NB4 (cell line): ENCODE measurements at places on chromosomes 6 and 20.

DNA sequence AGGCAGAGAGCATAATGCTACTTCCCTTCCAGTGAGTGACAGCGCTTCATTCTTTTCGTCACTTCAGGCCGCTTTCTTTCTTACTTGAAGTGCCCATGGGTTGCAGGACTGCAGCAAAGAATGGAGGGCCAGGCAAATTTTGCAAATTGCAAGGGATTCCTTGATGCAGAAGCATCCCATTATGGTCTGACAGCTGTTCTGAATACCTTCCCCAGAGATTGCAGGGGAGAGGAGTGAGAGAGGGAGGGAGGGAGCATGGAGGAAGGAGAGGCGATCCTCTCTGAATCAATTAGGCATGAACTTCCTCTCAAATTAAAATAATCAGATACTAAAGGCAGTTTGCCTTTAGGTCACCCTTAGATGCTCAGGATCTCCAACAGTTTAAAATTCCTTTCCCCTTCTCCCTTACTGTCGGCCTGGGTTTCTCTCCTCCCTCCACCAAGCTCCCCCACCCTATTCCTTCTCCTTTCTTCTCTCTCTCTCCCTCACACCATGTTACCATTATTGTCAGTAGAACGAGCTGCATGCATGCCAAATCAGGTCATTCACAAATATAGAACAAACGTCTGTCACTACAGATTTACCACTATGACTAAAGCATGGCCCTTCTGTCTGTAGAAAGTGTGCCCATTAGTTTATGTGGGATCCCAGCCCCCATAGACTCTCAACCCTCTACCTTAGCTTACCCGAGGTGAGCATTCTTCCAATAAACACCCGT is 289.2 kb downstream of the CD83 start:
- DNase-seq = no peak

DNA sequence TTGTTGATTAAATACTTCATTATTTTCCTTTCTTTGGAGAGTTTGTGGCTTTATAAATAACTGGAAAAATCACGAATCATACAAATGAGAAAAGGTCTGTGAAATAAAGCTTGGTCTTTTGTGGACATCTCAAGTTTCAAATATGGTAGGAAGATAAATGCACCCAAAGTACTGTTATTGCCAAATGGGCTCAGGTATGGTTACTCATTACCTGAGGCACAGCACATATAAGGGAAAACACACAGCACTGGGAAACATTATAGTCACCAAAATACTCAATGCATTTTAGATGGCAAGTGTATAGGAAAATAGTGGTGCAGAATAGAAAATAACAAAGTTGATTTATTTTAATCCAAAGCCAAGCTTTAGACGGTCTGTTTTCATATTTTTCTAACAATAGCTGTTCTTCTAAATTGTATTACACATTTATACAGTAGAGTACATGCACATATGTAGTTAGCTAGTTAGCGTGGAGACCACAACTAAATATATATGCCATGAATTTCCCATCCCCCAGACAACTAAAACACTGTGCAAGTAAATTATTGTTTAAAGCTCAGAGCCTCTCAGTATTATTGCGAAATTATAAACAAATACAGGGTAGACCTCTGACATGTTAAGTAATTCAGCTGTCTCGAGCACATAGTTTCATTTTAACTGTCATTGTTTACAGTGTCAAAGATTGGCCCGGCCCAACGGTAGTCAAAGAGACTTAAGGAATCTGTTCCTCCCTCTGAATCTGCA is 336.0 kb downstream of the SYNE1 start:
- DNase-seq = no peak

GRCh38 chr6:69848552-69848951 is 17.8 kb upstream of the COL19A1 start:
- no peak for DNase-seq

- DNase-seq = no peak
Measured at GRCh38 chr6:42047213-42047590, 3.1 kb upstream of the TAF8 start.

DNA sequence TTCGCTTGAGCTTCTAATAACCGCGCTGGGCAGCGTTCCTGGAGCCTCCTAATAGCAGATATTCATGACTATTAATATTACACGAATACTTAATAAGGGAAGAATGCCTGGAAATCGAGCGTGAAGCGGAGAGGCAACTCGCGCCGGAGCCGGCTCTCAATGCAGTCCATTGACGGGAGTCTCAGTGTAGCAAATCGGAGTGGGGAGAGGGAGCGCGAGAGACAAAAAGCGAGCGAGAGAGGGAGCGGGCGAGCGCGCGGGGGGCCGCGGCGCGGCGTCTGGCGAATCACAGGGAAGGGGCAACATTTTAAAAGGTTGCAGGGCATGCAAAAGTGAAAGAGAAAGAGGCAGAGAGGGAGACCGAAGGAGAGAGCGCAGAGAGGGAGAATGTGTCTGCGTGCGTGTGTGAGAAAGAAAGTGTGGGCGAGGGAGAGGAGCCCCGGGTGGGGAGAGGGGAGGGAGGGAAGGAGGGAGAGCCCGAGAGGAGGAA is 2.9 kb downstream of the TFAP2A start:
- DNase-seq = peak; percentile 92

DNA sequence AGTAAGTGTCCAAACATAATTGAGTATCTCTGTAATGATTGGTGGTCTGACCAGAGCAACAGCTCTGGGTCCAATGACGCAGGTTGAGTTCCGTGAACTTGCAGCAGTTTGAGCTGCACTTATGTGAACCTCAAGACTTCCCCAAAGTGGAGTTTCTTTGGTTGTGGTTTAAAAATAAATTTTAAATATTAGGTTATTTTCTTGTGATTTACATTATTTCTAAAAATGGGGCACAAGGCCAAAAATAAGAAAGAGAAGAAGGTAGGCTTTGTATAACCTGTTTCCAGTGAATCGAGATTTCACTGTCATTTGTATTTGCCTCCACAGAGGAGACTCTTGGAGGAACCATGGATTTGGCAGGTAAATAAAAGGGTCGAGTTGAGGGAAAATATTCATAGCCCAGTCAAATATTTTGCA is 166.4 kb upstream of the ZNF217 start:
- no peak for DNase-seq

GRCh38 chr20:43752561-43753301 is 25.9 kb upstream of the GTSF1L start:
- DNase-seq = peak; percentile 98

- DNase-seq = no peak
Measured at GRCh38 chr20:9166153-9166780, 97.4 kb downstream of the PLCB4 start.

GRCh38 chr6:122681705-122682104 is 71.5 kb downstream of the PKIB start:
- DNase-seq = no peak

DNA sequence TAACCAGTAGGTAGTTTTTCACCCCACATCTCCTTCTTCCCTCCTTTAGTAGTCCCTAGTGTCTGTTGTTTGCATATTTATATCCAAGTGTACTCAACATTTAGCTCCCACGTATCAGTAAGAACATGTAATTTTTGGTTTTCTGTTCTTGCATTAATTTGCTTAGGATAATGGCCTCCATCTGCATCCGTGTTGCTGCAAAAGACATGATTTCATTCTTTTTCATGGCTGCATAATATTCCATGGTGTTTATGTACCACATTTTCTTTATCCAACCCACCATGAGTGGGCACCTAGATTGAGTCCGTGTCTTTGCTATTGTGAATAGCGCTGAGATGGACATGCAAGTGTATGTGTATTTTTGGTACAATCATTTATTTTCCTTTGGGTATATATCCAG is 306.8 kb downstream of the NKAIN2 start:
- no peak for DNase-seq

DNA sequence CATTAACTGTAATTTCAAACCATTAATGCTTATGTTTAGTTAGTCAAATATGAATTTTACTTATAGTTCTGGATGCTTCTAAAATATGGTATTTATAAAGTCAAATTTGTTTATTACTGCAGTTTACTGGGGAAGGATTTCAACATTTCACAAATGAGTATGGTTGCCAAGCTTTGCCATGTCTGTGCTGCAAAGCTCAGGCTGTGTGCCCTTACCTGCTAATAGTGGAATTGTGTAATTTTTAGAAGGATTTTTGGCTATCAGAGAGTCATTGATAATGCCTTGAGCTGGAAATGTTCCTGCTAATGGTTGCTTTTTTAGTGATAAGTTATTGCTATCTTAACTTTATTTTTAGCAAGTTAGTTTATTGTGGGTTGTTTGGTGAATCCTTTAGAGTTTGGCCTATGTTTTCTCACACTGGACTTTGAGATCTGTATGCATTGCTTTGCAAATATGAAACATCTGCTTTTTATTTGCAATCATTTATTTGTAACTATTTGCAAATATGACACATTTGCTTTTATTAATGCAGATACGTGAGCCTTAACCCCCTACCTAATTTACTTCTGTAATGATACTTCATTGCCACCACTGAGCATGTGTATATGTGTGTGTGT is 105.8 kb downstream of the CD109 start:
- no peak for DNase-seq

- no peak for DNase-seq
Measured at GRCh38 chr6:23591761-23592160, 534.3 kb upstream of the NRSN1 start.

DNA sequence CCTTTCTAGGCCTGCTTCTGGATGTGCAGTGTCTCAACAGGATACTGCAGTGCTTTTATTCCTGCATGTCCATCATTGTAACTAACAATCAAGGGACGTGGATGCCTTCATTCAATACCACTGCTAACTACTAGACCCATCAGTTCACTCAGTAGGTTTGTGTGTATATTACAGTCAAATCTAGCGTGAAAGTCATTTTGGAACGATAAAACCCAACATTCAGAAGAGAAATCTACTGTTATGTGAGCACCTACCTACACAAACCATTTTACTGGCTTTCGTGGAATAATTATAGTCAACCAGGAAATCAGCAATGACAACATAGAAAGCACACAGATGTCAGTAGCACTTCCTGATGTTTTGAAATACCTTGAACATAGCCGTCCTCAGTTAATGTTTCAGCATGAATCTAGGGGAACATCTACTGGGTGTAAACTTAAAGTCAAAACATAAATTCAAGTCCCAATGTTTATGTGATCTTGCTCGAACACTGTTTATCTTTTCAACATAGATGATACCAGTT is 270.6 kb downstream of the FARS2 start:
- peak; percentile 51 for DNase-seq

GRCh38 chr20:37298190-37298939 is 8.9 kb downstream of the MANBAL start:
- peak; percentile 85 for DNase-seq
